GM03348 (cell line): ENCODE measurements at places on chromosomes 7 and 10.
A peak's percentile ranks its signal among the peaks of the same experiment; 100 is the strongest.

DNA sequence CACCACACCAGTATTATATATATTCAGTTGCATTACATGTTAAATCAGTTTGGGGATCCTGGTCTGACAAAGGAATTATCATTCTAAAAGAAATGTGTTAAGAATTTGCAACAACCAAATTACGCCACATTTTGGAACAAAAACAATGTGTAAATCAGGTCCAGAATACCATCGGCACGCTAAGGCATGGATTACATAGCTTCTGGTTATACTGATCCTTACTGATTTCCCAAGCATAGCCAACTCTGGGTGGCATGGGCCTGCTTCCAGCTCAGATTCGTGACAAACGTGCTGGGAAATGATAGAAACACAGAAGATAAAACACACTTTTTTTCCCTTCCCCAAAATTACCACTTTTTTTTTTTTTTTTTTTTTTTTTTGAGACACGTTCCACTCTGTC lies 660.0 kb downstream of the SORCS1 start:
- peak; percentile 2 for DNase-seq

DNA sequence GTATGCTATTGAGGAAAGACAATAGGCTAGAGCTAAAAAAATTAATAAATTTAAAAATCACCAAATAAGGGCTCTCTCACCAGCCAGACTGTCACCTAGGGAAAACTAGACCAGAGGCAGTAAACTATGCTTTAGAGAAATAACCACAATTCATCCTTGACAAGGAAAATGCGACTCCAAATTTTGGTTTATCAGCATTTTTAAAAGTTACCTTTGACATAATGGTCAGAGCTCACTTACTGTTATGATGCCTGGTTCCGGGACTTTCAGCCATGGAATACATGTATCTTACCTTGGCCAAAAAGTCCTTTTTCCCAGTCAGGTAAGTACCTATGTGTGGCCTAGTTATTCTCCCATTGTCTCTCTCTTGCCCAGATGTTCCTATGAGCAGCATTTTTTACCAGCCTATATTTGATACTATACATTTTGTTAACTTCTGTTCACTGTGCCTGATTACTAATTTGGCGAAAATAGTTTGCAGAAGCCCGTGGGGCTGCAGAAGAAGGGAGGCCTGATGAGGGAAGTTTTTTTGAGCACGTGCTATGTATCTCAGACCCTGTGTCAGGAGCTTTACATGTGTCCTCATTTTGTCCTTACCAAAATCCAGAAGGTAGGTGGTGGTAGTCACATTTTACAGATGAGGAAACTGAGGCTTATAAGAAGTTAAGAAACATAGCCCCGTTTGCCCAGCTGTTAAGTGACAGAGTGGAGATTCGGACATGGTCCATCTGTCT lies 149.7 kb downstream of the CELF2 start:
- no peak for DNase-seq

DNA sequence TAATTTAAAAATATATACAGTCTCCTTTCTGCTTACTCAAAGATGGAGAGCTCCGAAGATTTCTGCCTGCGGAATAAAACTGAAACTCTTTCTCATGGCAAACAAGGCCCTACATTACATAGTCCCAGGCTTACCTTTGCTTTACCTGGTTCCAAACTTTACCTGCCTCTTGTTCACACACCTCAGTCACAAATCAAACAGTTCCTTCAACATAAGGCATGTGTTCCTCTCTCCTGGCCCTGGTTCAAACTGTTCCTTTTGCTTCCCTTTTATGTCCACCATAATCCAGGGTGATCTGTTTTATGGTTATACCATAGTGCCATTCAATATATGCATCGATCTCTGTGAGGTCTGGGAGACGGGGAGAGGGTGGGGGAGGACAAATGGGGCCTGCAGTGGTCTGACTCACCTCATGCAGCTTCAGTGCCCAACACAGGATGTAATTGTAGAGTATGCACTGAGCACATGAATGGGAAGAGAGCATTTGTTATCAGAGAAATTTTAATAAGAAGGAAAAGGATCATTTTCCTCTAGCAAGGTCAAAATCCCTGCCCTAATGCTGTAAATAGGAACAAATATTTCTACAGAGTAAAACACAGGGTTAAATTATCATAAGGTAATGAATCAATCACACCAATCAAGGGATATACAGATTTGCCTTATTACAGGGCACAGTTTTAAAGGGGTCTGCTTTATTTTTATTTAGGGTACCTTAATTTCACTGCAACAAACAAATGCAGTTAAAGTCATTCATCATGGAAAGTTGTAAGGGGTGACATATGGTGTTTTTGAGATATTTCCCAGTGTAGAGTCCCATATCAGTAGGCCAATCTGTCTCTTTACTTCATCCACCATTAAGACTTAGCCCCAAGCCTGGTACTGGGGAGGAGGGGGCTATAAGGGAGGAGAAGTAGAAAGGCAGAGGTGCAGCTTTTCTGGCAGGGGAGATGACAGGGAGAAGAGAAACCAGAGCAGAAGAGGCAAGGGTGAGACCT lies 88.8 kb upstream of the PDE1C start:
- no peak for DNase-seq

DNA sequence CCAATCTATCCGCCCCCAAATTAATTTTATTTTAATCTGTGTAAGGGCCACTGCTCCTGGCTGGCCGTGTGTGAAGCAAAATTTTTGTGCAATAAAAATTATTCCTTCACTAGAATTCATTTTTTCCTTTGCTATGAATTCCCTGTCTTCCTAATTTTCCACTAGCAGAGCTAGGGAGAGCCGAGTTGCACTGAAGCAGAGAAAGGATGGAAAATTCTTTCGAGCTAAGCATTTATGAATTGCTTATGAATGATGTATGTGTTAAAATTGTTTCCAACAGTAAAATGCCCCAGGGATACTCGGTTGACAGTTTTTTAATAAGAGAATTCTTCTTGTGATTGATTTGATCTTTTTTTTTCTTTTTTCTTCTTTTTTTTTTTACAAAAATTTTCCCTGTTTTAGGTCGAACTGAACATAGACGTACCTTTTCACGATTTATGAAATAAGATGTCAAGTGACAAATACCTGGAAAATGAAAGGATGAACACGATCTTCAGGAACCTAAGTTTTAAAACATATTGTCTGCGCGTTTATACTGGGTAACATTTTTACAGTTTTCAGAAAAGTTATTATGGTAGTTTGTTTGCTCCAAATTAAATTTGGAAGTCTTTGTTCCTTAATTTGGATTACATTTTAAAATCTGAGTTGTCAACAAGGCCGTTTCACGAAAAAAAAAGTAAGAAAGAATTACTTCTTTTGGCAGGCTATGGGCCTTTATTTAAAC lies 288.8 kb upstream of the NFE2L3 start:
- no peak for DNase-seq

DNA sequence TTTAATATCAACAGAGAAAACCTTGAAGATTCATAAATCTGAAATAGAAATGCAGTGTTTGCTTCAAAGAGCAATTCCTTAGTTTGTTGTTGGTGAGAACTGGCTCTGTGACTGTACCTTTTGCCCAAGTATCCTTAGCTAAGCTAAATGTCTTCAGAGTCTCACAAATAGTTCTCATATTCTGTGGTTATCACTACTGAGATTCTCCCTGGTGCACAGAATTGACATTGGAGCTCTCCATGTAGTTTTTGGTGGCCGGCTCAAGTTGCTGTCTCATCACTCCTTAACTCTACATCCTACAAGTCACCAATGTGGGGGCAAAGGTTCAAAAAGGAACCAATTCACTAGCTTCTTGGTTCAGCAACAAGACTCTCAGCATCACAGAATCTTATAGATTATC lies 780.3 kb downstream of the LRMDA start:
- DNase-seq, result no peak
